ENCODE measurements at places on chromosomes 2 and 18.
A peak's percentile ranks its signal among the peaks of the same experiment; 100 is the strongest.

GRCh38 chr2:191230174-191230573, 15.0 kb upstream of the MYO1B start:
- DNase-seq = peak; percentile 83

DNA sequence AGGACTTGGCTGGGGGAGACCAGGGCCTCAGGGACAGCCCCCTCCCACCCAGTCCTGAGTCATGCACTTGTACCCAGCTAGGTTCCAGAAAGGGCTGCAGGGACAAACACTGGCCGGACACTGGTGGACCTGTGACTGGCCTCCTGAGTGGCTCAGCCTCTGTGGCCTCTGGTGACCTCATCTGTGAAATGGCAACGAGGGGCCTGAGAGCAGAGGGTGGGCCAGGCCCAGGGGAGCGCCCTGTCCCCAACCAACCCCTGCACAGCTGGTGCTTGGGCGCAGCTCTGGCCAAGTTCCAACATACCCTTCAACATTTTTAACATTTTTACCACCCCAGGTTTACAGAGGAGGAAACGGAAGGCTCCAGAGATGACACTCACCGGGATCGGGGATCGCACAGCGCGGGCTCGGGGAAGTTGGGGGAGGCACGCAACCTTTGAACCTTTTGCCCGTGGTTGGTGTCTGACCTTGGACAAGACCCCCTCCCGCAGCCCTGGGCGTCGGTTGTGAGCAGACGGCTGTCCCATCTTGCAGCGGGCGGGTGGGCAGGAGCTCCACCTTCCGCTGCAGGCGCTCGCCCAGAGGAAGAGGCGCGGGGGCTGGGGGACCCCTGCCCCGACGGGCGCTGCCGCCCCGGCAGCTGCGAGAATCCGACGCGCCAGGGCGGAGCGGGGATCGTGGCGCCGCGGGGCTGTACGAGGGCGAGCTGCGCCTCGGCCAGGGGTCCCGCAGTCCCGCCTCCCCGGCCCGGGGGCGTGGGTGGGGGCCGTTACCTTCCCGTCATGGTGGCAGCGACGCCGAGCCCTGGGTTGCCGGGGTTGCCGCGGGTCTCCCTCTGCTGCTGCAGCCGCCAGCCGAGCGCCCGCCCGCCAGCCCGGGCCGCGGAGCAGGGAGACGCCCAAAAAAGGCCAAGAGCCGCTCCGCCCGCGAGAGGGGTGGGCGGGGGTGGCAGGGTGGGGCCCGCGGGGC, 805 bp downstream of the LIMS2 start:
- no peak for DNase-seq

DNA sequence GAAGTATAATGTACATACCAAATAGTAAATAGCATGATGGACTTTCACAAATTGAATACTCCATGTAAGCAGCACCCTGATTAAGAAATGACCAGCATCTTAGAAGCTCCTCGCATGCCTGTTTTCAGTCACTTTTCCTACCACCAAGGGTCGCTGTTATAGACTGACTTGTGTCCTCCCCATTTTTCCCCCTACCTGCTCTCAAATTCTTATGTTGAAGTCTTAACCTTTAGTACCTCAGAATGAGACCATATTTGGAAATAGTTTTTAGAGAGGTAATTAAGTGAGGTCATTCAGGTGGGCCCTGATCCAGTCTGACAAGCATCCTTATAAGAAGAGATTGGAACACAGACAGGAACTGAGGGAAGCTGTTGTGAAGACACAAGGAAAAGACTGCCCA, 125.9 kb downstream of the LYPD6 start:
- DNase-seq = no peak

GRCh38 chr18:58698701-58699193, 27.5 kb downstream of the MALT1 start:
- no peak for DNase-seq

DNA sequence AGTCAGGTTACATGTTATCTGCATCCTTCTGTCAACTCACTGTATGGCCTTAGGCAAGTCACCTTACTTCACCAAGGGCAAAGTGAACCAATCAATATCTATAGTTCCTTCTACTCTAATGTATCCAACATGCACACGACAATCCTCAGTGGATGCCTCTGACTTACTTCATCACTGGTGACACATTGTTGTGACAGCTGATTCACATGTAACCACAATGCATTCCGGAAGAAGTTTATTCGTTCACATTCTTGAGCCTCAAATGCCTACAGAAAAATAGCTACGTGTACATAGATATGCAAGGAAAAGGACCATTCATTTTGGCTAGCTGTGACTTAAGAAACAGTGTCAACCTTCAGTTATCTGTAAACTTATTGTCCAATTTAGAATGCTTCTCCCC, 26.3 kb upstream of the EPG5 start:
- peak; percentile 50 for DNase-seq

GRCh38 chr2:15337996-15338666, 223.0 kb downstream of the NBAS start:
- no peak for DNase-seq

GRCh38 chr2:120223034-120223912, at the start of gene TMEM185B:
Gene TMEM185B (minus strand): TSS chr2:120223400. CDS start chr2:120222976, 424 bp downstream.
- peak; percentile 84 for DNase-seq

DNA sequence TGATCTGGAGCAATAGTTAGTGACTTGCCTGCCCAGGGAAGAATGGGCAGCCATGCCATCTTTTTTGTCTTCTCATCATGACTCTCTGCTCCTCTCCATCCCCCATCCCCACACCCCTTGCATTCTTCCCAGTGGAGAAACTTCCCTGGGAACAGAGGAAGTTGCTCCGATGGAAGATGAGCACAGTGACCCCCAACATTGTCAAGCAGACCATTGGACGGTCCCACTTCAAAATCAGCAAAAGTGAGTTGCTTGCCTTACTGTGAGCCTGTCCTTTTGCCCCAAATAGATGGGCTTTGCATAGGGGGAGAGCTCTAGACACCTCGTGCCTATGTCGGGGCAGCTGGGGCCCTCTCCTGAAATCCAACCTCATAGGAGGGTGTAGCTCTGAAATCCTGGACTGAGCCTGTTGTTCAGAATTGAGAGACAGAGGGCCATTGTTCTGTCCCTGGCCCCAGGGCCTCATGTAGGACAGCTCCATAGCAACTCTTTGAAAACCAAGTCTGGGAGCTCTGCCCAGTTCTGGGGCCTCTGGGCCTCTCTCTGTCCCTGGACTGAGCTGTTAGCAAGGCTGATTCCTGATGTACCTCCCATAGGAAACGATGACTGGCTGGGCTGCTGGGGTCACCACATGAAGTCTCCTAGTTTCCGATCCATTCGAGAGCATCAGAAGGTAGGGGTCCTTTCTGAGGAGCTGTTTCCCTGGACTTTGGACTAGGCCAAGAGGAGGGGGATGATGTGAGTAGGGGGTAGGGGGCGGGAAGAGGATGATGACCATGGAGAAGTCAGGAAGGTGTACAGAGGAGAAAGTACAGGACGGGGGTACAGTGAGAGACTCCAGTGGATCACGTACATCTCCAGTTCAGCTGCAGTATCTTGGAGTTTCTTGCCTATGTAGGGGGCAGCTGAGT, 35.2 kb downstream of the TTLL4 start:
- DNase-seq = peak; percentile 31

- DNase-seq = peak; percentile 41
Observed at GRCh38 chr18:8391068-8391467, 218.2 kb upstream of the RAB12 start.

All from fibroblast of villous mesenchyme (primary cell).